NCI-H524 (cell line): ENCODE measurements at places on chromosomes 1 and 21.

DNA sequence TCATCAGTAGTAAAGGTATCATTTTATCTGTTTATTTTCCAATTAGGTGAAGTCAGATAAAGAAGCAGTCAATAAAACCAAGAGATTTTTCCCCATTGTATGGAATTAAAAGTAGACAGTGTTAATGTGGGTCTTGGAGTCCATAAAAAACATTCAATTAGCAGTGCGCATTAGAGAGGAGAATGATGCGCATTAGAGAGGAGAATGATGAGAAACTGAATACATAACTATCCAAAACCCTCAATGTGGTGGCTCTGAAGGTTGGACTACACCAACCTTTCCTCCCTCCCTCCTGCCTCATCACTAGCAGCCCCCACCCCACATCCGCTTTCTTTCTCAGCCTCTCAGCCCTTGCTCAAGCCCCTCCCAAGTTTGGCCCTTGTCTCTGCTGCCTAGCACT, 99.5 kb downstream of the DAB1 start:
- no peak for DNase-seq

DNA sequence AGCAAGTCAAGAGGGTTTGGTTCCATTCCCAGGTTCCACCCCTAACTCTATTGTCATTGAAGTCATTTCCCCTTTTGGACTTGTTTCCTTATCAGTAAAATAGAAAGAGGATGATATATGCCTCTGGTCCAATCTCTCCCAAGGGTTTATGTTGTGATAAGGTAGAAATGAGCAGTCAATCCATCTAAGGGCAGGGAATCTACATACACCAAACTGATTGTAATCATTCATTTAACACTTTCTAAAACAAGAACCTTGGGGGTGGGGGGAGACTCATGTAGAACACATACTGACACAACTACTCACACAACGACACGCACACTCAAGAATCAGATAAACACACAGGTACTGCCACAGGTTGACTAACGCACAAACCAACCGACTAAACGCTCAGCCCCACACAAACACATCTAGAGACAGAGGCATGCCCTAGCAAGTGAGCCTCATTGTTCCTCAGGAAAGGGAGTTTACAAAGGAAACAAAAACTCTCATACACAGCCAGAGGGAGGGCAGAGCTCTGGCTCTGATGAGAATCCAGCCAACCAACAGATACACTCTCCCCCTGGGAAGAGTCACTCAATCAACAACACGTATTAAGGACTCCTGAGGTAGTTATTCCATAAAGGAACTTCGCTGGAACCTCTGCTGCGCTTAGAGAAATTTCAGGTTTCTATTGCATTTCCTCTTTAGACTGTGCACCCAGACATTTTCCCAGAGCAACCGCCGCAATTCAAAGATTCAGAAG, 1.0 kb downstream of the F11R start:
- no peak for DNase-seq

DNA sequence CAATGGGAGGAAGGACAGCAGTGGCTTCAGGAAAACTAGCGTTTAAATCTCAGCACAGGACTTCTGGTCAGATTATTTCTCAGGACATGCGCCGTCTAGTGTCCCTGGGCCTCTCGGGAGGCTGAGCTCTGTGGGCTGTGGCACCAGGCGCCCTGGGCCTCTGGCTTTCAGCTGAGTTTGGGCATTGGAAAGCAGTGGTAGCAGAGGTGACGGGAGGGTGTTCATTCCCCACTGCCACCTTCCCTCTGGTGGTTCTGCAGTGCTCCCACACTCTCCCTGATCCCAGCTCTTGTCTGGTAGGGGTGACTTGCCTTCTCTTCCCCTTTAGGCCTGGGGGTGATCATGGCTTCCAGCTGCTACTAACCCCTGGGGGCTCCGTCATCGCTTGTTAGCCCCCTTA, 42.2 kb upstream of the USP1 start:
- DNase-seq = no peak

DNA sequence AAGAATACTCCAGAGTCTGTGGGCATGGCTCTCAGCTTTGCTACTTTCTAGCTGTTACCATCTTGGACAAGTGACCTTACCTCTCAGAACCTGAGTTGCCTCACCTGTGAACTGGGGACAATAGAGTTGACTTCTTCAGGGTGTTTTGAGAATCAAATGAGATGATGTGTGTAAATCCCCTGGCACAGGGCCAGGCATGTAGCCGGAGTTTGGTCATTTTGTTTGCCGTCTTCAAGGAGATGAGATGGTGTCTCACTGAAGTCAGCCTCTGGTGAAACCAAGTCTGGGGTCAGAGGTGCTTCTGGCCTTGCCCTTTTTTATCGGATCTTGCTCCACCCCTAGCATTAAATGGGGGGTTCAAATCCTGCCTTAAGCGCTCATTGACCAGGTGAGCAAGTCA, 149.2 kb upstream of the TMEM51 start:
- no peak for DNase-seq

DNA sequence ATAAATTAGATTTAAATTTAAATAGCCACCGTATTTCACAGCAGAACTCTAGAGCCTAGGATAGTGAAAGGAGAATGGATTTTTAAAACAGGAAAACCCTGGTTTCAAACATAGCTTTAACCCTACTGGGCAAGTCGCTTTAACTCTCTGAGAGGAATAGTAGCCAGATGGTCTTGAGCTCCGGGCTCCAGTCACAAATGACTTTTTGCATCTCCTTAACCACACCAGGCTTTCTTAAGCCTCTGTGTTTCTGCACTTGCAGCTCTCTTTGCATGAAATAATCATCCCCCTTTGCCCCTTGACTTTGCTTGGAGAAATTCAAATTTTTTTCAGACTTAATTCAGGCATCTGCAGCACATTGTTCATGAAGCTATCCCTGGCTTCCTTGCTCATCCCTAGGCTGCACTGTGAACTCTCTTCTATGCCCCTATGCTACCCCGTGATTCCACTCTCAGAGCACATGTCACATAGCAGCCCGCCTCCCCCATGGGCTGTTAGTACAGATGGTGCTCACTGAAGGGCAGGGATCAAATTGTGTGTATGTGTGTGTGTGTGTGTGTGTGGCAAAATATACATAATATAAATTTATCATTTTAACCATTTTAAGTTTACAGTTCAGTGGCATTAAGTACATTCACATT, 68.8 kb upstream of the DAB1 start:
- peak; percentile 86 for DNase-seq

GRCh38 chr1:66073388-66073787, 280.7 kb downstream of the PDE4B start:
- no peak for DNase-seq

GRCh38 chr21:21001591-21002100, 3.4 kb downstream of the NCAM2 start:
- no peak for DNase-seq

- no peak for DNase-seq
Measured at GRCh38 chr1:207815913-207816291, 64.0 kb downstream of the CD46 start.

DNA sequence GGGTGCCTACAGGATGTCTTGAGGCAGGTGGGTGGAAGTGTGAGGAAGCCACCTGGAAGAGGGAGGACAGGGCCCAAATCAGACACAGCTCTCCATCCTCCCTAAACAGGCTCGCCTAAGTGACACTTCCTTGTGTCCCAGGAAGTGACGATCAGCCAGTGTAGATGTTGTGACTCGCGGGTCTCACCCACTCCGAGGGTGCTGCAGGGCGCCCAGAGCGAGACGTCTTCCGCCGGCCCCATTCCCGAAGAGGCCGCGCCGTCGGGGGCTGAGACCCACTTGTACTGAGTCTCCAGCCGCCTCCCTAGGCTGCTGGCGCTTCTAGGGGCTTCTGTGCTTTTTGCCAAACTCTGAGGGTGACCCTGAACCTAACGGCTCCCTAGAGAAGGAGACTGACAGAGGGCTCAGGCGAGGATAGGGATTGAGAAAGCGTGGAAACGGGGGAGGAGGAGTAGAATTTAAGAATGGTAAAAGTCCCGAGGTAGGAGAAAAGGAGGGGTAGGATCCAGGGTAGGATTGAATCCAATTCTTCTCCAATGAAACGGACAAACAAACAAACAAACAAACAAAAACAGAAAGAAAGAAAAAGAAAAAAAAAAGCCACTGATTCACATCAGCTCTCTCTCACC, 543 bp upstream of the MARK1 start:
- no peak for DNase-seq
